ENCODE measurements at places on chromosomes 16 and 17.

- DNase-seq: no peak
These were observed 4.0 kb upstream of the HSBP1 start for GRCh38 chr16:83803811-83804210.

DNA sequence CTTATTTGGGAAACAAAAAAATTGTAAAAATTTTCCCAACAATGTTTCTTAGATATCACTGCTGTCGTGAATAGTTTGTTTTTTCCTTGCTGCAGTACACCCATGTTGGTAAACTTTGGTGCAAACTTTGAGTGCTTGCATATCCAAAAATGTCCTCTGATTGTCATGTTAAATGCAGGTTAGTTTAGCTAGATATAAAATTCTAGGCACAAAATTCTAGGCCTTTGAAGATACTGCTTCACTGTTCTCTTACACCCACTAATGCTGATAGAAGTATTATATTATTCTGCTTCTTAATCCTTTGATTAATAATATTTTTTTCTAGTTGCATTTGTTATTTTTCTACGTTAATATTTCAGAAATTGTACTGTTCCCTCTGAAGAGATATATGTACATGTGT is 16.1 kb downstream of the TOM1L1 start:
- no peak for DNase-seq

DNA sequence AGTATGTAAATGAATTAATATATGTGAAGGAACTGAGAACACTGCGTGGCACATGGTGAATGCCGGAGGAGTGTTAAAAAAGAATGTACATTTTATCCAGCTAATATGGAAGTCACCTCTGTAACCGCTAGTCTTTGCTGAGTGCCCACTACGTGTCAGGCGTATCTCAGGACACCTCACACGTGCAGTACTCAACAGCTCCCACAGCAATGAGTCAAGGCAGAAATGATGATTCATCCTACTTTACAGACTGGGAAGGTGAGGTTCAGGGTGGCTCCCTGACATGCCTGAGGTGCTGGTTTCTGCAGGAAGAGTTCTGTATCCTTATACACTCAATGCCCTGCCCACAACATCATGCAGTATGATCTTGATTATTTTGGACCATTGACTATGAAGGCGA is 487.0 kb downstream of the HAPSTR1 start:
- DNase-seq: no peak

DNA sequence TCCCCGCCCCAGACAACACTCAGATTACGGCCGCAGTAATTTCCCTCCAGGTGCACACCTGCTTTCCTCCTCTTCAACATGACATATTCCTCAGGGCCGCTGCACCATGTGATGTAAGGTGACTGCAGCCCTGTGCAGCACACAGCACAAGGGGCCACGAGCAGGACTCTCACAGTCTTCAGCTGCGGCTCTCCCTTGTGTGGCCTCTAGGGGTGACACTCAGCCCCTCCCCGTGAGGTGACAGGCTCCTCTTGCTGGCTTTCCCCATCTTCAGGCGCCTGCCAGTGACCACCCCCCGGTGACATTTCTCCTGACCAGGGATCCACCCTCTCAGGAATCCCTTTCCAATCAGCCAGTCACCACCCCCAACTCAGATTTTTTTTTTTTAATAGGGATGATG is 31.3 kb upstream of the ABCC3 start:
- no peak for DNase-seq
